ENCODE measurements at places on chromosomes 1 and 21.

DNA sequence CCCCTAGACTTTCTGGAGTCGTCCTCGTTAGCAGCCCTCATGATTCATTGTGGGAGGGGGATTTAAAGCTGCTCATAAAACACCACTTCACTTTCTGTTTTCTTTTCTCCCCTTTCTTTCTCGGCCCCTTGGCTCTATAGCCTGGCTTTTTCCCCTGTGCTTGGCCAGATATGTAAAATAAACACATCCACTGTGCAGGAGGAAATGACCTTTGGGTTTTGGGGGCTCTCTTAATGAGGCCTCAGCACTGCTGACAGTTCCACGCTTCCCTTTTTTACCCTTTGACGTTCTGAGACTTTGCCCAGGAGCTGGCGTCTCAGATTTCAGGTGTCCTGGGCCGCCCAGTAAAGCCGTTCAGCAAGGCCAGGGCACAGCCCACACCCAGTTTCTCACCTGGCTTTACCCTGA is 65.7 kb downstream of the RUNX3 start:
- peak; percentile 65 for DNase-seq

GRCh38 chr1:25021591-25022215 is 91.6 kb upstream of the RUNX3 start:
- no peak for DNase-seq

DNA sequence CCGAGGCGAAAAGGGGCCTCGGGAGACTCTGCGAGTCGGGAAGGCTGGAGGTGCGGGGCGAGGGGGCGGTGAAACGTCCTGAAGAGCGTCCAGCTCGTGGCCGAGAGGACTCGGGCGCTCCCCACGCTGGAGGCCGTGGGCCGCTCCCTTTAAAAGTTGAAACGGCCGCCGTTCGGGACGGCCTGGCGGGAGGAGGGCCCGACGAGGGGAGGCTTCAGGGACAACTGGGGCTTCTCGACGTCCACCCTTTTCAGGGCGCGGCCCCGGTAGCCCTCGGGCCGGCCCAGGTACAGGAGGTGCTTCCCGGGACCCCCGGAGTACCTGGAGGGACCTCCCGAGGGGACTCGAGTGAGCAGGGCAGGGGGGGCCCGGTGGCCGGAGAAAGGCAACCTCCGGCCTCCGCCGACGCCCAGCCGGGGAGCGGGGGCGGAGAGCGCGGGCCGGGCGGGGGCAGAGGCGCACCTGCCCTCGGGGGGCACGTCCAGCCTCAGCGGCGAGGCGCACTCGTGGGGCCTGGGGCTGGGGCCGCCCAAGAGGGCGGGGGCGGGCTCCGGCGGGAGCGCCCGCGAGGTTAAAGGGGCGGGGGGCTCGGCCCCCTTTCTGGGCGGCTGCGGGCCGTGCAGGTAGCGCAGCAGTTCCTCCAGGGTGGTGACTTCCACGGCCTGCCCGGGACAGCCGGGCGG is 14.0 kb downstream of the SEMA6C start:
- peak; percentile 52 for DNase-seq

DNA sequence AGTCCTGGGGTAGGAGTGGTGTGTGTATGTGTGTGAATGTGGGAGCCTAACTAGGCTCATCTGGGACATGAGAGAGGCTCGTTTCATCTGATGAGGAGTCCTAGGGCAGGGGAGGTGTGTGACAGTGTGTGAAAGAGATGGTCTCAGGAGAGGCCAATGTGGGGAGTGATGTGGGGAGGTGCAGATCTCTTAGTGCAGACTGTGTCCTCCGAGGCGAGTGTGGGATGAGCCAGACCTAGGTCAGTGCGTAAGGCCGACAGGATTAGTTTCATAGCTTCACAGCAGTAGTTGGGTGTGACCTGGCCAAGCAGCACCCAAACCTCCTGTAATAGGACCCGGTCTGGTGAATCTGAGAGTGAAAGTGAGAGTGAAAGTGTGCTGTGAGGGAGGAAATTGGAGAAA is 94.7 kb downstream of the LIPI start:
- DNase-seq, result no peak

DNA sequence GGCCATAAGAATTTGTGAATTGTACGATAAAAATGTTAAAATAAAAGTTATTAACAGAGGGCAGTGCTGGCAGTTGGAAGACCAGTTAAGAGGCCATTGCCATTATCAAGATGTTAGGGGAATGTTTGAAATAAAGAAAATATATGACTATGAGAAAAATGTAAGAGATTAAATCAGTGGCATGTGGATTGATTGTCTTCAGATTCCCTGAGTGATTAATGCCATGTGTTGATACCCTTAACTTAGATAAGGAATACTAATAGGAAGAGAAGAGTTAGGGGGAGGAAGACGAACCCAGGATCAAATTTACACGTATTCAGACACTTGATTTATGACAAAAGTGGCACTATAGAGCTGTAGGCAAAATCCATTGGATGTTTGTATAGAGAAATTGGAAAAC is 155.8 kb downstream of the PIK3R3 start:
- DNase-seq, result no peak

- no peak for DNase-seq
These were observed 1.3 kb downstream of the UBL4B start for GRCh38 chr1:110113551-110113950.

DNA sequence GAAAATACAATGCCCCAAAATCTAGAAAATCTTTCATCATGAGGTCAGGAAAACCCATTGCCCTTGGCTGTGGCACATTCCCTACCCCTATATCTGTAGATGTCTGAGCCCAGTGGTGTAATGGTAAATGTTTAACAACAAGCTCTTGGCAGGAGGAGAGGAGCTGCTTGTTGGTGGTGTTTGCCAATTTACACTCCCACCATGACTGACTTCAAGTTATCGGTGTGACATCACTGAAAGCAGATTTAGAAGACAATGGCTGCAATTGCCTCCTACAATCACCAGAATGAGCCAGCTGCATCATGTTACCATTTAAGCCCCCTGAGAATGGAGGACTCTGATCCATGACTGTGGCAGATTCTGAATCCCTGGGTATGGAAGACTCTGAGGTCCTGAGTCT is 70.9 kb downstream of the SDC3 start:
- no peak for DNase-seq

- DNase-seq, result no peak
These were observed 253.3 kb downstream of the PLPP3 start for GRCh38 chr1:56326056-56326455.

DNA sequence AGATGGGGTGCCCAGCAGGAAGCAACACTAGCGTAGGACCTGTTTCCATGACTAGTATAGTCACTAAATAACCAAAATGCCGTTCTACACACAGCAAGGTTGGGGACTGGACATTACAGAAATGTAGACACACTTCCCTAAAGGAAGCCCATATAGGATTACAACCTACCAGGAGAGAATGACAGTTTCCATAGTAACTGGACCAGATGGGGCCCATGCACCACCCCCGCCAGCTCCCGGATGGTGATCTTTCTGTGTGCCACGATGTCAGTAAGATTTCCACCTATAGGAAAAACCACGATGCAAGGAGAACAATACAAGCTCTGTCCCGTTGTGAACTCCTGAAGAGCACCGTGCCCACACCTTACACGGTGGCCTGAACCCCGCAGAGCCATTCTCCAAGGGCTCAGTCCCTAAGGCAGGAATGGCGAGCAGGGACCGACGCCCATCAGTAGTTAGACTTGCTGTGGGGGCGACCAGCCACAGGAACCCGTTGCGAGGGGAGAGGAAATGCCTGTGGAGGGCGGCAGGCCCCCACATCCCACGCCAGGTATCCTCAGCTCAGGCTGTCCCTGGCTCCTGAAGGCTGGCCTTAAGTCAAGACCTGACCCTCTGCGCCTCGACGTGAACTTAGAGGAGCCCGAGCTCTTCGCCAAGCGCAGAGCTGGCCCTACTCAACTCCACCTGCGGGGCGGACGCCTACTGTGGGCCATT is 13.6 kb upstream of the CEP85 start:
- DNase-seq, result no peak

DNA sequence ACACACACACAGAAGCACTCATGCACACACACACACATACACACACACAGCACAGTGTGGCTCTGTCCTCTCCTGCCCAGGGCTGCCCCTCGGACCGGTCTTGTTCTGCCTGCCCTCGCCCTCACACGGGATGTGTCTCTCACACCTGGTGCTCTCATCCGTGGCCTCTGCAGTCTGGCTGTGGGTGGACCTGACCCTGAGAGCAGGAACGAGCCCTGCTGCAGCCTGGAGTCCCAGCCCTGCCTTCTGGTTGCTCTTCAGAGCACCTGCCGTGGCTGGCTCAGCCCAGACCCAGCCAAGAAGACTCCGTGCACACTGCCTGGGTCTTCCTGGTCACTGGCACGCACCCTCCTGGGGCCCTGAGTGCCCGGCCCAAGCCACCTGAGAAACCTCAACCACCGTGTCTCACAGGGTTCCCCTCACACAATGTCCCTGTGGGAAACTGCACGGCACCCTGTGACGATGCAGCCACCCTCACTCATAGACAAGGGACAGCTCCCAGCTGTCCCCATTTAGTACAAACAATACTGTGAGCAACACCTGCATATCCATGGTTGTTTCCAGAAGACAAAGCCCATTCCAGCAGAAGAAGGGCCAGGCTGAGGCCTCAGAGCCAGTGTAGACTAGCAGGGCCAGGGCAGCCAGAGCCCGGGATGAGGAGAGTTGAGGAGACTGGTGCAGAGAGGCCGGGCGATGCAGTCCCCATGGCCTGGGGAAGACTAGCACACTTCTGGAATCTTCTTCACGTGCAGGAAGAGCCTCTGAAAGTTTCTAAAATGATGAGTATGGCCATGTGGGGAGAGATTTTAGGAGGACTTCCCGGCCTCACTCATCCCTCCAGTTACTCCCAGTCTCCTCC is 234.0 kb downstream of the NPHP4 start:
- no peak for DNase-seq

DNA sequence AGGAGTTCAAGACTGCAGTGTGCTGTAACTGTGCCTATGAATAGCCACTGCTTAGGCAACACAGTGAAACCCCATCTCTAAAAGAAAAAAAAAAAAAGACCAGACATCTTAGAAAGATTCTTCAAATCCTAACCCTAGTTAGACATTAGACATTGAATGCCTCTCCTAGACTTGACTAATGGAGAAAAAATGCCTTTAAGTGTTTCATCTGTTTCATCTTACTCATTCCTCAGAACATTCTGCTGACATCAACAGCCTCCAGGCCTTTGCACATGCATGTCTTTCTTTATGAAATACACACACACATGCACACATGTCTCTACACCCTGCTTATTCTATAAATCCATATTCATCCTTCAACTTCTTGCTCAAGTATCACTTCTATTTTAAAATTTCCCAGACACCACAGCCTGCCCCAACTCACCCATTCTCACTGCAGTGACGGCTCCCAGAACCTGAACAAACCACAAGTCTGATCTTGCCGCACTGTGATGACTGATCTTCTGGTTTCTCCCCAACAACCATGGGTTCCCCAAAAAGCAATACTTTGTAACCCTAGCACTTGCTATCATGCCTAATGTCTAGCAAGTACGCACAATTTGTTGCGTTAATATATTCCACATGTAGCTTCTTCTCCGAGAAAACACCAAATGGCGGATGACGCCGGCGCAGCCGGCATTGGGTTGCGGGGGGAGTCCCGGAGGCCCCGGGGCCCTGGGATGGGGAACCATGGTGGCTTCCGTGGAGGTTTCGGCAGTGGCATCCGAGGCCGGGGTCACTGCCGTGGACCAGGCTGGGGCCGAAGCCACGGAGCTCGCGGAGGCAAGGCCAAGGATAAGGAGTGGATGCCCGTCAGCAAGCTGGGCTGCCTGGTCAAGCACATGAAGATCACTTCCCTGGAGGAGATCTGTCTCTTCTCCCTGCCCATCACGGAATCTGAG is 37.4 kb downstream of the LRRC52 start:
- DNase-seq, result no peak

Data from iPS-NIHi11 (cell line).